ENCODE measurements at places on chromosomes 2 and 18.

- DNase-seq = no peak
Observed at GRCh38 chr18:63262369-63263335, 56.9 kb downstream of the BCL2 start.

GRCh38 chr2:170822290-170823087, 5.8 kb downstream of the GAD1 start:
- peak; percentile 11 for DNase-seq

DNA sequence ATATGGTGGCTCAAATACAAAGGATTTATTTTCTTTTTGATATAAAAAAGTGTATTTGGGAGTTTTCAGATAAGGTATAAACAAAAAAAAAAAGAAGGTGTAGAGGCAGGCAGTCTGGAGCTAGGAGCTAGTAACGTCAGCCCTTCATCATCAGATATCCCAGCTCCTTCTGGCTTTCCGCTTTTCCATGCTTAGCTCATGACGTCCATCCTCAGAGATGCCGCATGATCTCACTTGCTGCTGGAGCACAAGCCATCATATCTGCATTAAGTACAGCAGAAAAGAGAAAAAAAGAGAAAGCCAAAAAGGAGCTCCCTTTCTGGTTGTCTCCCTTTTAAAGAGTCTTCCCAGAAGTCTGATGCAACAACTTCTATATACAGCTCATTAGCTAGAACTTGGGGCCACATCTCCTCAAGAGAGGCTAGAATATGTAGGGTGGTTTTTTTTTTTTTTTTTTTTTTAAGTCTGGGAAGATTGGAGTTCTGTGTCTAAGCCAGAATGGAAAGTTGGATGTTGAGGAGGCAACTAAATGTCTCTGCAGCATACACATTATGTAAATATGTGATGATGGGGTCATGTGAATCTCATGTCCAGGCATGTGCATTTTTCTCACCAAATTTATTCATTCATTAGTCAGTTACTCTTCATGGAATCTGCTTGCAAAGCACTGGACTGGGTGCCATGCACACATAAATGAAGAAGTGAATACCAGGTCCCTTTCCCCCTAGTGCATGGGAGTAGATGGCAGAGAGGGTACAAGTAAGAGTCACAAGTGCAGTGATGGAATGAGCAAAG, 52.3 kb downstream of the DDX1 start:
- DNase-seq = no peak

DNA sequence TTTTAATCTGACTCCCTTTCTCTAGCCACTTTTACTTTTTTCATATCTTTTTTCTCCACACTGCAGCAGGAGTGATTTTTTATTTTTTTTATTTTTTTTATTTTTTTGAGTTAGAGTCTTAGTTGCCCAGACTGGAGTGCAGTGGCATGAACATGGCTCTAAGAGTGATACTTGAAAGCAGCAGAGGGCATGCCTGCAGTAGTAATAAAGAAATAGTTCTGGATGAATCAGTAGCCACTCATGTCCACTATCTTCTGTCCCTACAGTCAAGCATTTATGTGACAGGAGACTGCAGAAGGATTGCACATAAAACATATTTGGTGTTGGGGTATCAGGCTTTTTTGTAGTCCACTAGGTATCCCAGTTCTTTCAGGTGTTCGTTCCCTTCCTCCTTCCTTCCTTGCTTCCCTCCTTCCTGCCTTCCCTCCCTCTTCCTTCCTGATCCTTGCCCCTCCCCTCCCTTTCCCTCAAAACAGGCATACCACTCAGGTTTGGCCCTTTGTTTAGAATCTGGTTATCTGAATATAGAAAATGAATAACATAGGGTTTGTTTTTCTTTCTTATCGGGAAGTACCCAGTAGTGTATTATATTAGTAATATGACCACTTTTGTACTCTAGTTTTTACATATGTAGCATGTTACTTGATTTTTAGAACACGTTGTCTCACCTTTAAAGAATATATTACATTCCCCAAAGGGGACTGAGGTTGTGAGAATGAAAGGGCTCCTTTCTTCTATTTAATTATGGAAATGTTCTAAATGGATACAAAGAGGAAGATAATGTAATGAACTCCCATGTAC, 23.5 kb downstream of the MIB1 start:
- DNase-seq = no peak

DNA sequence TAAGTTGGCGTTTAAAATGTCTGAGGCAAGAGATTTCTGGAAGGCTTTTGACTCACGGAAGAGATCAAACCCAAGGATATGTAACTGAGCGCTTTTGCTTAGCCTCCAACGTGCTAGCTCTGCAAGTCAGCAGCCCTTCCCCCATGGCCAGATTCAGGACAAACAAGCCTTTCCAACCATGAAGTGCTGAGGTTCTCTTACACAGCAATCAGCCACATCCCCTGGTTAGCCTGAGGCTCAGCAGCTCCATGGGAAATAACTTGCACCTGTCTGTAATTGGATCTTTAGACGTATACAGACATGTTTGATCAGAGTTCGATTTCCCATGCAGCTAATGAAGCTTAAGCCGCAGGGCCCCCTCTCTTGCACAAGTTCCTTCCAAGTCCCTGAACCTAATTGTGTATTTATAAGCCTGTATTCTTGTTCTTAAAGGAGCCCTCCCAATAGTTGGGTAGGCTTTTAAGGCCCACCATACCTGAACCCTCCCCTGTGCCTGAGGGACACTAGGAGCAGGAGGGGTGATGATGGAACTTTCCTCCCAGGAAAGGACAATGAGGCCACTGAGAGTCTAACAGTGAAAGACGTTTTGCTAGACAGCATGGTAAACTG, 2.1 kb upstream of the TMEM131 start:
- no peak for DNase-seq

DNA sequence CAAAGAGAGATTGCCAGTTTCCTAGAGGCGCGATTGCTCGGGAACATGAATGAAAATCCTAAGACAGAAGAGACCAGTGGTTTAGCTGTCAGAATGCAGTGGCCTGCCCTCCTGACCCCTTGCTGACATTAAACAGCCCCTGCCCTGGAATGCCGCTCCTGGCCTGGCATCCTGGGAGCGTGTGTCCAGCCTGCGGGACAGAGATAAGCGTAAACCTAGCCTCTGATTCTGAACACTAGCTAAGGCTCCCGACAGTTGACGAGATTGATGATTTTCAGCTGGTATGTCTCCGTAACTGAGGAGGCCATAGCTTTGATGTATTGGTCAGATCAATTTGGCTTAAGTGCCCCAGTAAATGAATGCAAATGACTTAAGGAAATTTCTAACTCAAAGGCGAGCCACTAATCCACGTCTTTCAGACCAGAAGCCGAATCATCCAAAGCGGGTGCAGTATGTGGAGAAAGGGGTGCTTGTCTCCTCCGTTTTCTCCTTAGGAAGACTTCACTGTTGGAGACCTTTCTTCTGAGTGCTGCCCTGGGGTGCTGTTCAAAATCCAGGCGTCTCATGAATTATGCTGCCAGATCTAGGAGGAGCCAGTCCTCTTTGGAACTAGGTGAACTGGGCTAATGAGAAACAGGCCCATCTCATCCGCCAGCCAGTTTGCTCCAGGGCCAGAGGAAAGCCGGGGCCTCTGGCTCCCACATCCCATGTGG, 142.5 kb upstream of the L3MBTL4 start:
- DNase-seq = no peak

- DNase-seq = no peak
Observed at GRCh38 chr18:58847383-58848071, 17.1 kb upstream of the ZNF532 start.

GRCh38 chr18:36158266-36158867, 28.7 kb downstream of the ELP2 start:
- no peak for DNase-seq

DNA sequence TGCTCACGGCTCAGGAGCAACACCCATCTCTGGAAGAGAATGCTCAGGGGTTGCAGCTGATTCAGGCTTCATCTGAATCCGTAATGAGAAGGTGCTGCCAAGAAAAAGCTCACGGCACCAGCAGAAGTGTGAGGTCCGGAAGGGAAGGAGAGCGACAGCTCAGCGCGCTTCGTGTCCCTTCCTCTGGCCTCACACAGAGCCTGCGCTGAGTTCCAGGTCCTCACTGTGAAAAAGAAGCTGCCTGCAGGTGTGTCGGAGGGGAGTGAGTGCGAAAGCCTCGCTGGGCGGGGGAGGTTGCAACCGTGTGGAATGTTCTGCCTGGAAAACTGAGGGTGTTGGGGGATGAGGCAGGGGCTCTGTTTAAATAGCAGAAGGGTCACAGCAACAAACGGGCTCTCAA, 76.2 kb upstream of the TWIST2 start:
- DNase-seq = no peak

GRCh38 chr2:150911766-150912280, 349.8 kb downstream of the RBM43 start:
- DNase-seq = no peak

- DNase-seq = no peak
Observed at GRCh38 chr18:78769502-78770105, 210.0 kb upstream of the SALL3 start.

GRCh38 chr18:24271381-24272228, 126.0 kb downstream of the OSBPL1A start:
- no peak for DNase-seq

DNA sequence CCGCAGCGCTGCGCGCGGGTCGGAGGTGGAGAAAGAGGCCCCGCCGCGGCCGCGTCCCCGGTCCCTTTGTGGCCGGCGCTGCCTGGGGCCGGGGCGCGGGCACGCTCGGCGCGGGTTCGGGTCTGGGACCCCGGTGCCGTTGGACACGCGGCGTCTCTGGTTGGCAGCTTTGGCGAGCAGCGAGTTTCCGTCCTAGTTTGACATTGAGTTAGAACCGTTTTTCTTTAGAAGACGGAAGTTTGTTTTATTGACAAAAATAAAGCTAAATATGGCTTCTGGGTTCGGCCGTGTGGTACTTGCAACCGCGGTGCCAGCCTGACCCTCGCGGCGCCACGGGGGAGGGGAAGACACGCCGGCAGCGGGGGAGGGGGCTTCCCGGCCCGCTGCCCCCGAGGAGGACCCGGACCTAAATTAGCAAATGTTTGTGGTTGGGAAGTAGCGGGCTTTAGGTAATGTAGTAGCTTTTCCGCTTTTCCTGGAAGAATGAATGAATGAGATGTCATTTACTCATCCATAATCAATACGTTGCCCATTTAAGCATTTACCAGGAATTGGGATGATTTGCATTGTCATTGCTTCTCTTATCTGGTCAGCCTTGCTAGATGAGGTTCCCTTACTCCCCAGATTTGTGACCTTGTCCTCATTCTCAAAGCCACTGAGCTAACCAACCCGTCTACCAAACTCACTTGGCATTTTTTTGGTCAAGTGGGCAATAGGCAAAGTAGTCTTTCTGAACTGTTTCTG, 530 bp downstream of the GALNT1 start:
- peak; percentile 18 for DNase-seq

DNA sequence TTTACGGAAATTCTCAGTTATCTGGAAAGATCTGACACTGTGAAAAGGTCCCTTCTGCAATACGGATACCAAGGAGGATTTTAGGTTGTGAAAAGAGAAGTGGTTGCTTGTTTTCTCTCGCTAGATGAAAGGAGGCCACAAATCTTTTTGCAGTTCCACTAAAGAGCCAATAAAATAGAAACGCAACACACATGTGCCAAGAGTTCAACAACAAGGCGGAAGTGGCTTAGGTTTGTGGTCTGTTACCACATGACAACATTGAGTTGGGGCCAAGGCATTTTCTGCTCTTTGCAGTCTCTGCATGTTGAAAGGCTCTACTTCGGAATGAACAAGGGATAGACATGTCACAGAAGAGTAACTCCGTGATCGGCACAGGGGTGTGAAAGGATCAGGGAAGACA, 115.7 kb upstream of the OSR1 start:
- peak; percentile 28 for DNase-seq

- no peak for DNase-seq
Observed at GRCh38 chr2:230330725-230331124, 3.7 kb downstream of the SP140L start.
